Panc1 (cell line): ENCODE measurements at places on chromosomes 7 and 10.

DNA sequence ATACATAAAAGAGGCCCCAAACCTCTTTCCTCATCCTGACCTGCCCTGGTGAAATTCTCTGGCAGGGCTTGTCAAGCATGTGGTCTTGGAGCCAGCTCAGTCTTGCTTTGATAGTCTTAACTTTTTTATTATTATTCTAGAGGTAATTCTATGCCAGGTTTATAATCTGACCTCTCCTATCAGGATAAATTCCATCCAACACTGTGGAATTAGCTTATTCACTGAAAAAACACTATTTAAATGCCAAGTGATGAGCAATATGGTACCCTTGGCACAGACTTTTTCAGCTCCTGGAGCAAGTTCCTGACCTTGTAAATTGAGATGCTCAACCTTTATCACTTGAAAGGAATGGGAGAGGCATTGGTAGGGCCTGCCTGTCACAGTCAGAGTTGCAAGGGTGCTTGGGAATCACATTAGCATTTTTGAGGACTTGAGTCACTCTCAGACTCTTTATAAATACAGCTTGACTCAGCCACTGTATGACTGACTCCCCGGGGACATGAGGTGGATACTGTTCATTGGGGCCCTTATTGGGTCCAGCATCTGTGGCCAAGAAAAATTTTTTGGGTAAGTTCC lies at the start of gene CPA4:
Gene CPA4 (plus strand): TSS at position 480 of the 576 bp plus-strand sequence. CDS start 20 bp downstream, at position 500.
- peak; percentile 65 for DNase-seq

DNA sequence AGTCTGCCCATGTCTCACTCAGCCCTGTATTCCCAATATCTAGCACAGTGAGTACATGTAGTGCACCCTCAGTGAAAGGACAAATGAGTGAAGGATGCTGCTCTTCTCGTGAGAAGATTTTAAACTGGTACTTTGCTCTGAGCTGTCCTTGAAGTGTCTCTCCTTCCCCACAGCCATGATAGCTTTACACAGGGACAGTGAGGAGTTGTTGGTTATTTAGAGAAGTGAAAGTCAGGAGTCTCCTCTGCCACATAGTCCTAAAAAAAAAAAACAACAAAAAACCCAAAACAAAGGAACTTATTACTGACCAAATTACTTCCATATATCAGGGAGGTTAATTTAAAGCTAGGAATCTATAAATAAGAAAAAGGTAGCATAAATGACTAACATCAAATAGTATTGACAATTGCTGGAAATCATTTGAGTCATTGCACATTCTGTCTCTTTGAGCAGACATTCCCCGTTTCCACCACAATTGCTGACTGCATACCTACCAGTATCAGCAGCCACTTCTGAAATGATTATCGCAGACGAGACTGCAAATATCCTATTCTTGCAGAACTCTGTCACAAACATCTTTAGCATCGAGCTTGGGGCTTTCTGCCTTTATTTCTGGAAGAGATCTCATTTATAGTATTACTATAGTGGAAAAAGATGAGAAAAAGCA lies 202.1 kb downstream of the PTEN start:
- DNase-seq = no peak

DNA sequence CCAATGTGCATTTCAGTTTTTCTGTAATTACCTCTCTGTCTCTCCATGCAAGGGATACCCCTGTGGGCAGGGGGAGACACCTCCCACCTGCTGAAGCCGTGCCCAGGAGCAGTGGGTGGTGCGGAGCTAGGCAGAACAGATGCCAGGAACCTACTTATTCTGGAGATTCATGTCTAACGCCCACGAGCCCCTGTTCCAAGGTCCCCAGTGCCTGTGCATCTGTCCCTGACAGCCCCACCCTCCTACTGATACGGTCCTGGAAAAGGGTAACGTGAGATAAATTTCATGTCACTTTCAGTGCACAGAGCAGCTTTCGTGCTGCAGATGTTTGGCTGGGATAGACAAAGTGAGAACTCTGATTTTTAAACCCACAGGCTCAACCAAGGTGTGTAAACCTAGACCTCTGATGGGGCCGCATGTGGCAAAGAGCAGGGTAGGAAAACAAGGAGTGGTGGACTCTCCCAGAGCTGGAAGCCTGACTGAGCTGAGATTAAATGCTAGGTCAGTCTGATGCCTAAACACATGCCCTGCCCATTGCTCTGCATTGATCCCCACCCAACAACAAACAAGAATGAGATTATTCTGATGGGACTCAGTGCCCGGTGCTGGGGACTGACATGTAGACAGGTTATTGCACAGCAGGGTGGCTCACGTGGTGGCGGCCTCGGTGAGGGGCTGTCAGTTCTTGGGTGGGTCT lies 123.6 kb upstream of the GDF10 start:
- no peak for DNase-seq

- DNase-seq = no peak
Observed at GRCh38 chr10:45488365-45488764, 114.3 kb downstream of the ALOX5 start.

GRCh38 chr10:90999512-91000172 lies 78.8 kb upstream of the ANKRD1 start:
- DNase-seq = no peak

GRCh38 chr10:70381471-70382421 lies 679 bp downstream of the LRRC20 start:
- DNase-seq = no peak

- no peak for DNase-seq
Observed at GRCh38 chr7:39033885-39034624, 56.3 kb downstream of the POU6F2 start.

DNA sequence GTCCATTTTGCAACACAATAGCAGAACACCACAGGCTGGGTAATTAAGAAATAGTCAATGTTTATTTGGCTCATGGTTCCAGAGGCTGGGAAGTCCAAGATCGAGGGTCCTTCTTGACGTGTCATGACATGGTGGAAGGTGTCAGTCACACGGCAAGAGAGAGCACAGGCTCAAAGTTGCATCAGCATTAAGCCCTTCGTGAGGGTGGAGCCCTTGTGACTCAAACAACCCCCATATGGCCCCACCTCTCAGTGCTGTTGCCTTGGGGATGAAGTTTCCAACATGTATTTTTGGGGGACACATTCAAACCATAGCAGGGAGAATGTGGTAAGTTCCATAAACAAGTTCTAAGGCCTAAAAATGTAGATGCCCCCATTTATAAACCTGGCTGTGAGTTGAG lies 24.6 kb upstream of the GTPBP4 start:
- no peak for DNase-seq

DNA sequence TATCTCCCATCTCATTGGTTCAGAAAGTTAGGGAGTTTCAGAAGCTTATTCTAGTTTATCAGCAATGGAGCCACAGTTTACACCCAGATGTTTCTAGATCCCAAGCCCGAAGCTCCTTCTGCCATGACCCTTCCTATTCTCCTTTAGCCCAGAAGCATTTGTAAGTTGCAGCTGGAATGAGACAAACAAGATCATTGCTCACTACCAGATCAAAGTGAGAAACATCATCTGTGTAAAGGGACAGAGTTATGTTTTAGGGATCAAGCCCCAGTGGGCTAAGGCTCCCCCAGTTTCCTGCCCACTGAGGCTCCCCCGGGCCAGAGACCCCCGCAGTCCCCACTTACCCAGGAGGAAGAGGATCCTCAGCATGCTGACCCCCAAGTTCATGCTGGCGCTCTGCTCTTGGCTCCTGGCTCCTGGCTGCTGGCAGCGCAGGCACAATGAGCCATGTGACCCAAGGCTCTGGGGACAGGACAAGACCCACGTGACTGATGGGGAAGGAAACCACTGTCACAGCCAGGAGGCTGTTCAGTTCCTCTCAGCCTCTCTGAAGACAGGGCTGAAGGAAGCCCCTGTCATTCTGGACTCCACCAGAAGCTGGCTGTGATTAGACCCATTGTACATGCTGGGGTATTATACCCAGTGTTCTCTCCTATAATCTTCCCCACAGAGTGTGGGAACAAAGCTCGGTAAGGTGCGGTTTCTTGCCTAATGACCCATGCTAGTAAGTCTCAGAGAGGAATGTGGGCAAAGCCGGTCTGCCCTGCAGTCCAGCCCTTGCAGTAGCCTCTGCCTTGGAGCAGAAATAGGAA lies at the start of gene TMEM273:
Gene TMEM273 (minus strand): TSS at position 442 of the 812 bp plus-strand sequence. CDS start 55 bp downstream, at position 387.
- no peak for DNase-seq

DNA sequence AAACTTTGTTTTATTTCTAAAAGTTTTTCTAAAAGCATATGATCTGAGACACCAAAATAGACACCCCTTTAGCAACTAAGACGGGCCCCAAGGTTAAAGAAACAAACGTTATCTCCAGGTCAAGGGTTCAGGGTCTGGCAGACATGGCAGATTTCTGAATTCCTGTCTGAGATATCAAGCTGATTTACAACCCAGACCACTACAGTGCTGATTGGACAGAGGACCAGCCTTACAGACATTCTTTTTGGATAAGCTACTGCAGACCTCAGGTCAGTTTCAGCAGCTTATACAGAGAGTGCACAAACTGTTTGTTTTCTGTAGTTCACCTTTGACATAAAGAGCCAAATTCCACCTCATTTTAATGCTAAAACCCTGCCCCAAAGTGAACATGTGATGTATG lies 34.8 kb downstream of the SVOPL start:
- DNase-seq = no peak

DNA sequence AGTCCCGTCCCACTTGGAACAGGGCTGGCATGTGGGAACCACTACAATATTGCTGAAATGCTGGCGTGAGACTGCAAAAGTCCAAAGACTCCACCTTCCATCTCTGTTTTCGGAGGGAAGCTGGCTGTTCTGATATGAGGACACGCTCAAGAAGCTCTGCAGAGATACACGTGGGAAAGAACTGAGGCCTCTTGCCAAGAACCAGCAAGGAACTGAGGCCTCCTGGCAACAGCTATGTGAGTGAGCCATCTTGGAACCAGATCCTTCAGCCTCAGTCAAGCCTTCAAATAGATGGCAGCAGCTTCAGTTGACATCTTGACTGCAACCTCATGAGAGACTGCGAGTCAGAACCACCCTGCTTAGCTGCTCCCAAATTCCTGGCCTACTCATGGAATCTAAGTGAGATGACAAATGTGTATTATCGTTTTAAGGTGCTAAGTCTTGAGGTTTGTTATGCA lies 30.8 kb downstream of the SGMS1 start:
- no peak for DNase-seq

DNA sequence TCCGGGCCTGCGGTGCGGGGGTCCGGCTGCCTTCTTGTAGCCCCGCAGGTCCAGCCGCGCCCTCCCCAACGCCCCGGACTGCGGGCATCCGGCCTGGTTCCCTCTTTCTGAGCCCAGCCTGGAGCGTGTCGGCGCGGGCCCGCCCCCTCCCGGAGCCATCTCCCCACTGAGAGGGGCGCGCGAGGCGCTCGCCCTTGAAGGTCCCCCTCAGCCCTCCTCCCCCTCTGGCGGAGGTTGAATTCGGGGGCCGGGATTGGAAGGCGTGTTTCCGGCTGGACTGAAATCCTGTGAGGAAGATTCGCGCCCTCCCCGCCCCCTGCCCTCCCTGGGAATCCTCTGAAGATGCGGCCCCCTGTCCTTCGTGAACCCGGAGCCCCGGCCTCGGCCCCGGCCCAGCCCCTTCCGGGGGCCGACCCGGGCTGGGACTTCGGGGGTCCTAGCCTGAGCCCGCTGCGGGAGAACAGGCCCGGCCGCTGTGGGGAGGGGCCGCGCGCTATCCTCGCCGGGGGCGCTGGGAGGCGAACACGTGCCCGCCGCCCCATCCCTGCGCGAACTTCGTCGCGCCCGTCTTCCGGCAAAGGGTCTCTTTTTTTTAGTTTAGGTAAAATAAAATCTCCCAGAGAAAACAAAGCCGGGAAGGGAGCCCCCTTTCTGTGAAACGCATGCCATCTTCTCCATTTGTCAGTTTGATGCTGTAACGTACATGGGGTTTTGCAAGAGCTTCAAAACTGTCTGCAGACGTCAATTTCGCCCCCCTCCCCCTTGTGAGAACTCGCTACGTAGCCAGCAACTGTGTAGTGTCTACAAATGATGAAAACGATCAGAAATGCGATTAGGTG lies 636 bp downstream of the PDCD4 start:
- no peak for DNase-seq

GRCh38 chr10:78764846-78765430 lies 303.8 kb upstream of the ZMIZ1 start:
- DNase-seq = no peak

DNA sequence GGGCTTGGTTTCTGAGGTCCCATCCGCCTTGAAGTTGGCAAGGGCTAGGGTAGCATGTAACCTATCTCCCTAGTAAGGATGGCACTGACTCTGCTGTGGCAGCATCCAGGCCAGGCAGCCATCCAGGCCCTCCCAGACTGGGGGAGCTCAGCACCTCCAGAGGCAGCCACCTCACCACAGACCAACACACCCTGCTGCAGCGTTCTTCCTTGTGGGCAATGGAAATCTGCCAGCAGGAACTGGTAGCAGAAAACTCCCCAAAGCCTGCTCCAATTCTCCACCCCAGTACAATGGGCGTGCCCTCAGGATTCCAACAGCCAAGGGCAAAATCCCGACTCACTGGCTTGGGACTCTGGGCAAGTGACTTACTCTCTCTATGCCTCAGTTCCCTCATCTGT lies 27.5 kb downstream of the DLG5 start:
- DNase-seq = no peak

GRCh38 chr7:101554584-101555268 lies 74.4 kb downstream of the MYL10 start:
- no peak for DNase-seq

DNA sequence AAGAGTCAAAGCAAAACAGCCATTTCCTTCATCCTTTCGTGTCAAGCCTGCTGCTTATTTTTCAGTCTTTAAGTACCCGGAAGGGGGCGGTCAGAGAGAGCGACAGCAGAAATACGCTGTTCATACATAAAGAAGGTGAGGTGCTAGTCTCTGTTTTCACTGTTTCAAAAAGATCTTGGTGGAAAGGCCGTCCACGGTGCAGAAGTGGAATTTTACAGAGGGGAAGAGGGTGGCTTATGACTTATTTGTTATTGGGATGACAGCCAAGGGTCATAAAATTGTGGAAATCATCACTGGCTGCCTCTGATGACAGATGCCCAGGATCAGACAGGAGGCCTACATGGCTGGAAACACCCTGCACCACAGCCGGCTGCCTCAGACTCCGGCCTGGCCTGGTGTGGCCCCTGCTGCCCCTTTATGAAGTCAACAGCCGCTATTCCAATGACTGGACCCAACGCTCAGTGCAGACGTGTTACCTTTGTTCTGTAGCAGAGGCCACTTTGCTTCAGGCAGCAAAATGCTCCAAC lies 57.0 kb downstream of the HIPK2 start:
- no peak for DNase-seq

DNA sequence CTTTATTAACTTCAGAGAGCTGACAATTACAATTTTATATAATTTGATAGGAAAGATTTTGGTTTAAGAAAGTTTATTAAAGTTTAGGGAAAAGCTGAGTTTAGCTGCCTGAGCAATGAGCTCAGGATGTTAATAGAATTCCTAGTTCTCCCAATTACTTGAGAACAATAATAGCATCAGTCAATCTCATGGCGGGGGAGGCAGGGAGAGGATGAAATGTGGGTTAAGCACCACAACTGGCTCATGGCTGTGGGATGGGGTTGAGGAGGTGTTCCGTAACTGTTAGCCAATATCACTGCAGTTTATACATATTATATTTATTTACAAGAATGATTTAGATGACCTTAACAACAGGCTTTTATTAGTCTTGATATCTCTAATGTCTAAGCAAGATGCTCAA lies 266.9 kb upstream of the IMMP2L start:
- no peak for DNase-seq

GRCh38 chr7:29192811-29193210 lies 1.8 kb upstream of the CHN2 start:
- no peak for DNase-seq

GRCh38 chr7:30526163-30526562 lies 21.5 kb upstream of the GGCT start:
- no peak for DNase-seq

- no peak for DNase-seq
Observed at GRCh38 chr10:129712000-129712399, 245.0 kb downstream of the MGMT start.

GRCh38 chr10:96587264-96588059 lies 650 bp upstream of the TM9SF3 start:
- peak; percentile 18 for DNase-seq
